ENCODE measurements at places on chromosomes 1 and 21.

- no peak for DNase-seq
Observed at GRCh38 chr1:212482006-212482636, 49.4 kb downstream of the NENF start.

DNA sequence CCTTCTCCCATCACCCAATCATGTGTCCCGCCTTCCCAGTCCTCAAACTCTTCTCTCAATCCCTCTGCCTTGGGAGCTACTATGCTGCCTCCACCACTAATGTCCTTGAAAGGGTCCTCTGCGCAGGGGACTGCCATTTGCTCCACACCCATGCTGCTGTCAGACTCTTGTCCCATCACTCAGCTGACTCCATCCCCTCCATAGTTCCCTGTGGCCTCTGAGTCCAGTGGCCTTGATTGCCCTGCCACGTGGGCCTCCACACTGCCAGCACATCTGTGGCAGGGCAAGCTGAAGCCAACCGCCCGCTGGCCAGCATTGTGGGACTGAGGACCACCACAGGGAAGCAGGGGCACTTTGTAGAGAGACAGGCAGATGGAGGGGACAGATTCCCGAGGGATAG, 1.3 kb upstream of the TNNT2 start:
- DNase-seq, result no peak

DNA sequence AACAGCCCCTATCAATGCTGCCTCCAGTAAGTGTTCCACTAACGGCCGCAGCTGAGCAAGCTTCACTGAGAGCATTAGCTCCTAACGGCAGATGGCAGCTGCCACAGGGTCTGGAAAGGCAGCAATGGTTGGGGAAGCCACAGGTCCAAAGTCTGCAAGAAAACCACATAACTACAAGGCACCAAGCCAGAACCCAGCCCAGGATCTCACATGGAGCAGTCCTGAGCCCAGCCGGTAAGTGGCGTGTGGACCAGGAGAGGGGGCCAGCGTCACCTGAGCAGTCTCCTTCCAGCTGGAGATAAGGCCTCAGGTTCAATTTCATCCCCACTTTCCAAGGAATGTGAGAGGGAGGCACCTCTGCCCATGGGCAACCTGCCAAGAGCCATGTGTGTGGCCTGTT, 13.2 kb downstream of the SYT2 start:
- no peak for DNase-seq

GRCh38 chr1:233695901-233696300, 82.0 kb downstream of the KCNK1 start:
- no peak for DNase-seq

DNA sequence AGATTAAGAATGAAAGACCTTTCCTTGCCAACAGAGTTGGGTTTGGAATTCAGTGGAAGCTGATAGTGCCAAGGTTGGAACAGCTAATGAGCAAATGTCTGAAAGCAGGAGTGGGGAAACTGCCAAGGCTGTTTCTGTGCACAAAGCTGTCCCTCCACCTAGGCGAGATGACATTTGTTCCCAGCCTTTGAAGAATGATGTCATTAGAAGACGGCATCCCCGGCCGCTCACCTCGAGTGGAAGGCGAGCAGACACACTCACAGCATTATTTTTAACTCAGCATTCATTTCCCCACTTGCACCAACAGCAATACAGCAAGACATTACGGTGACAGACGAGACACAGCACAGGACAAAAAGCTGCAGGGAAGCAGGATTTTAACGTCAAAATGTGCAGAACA, 463.9 kb downstream of the PCP4 start:
- DNase-seq, result no peak

GRCh38 chr1:213988507-213989001, 781 bp downstream of the PROX1 start:
- DNase-seq, result no peak
